NCI-H2171 treated with DMSO at 0.1 percent for 48 hours (cell line): ENCODE measurements at places on chromosomes 4 and X.

- no peak for DNase-seq
These were observed 2189.6 kb downstream of the PCDH7 start for GRCh38 chr4:32909736-32910135.

GRCh38 chr4:135670548-135670947 lies 1469.0 kb upstream of the PABPC4L start:
- DNase-seq: no peak

DNA sequence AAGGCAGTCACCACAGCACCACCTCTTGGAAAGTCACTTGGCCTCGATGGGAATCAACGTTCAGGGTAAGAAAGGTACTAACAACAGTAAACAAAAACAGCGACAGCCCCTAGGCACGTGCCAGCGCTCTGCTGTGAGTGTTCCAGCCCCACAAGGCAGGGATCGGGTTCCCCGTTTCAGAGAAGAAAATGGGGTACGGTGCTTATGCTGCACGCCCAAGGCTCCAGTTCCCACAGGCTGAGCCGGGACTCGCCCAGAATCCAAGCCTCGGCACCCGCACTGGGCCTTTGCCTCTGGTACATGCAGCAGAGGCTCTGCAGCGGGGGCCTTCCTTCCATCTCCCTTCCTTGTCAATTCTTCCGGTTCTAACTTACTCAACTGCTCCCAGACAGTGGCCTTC lies 37.3 kb downstream of the WDR1 start:
- no peak for DNase-seq

GRCh38 chr4:138263247-138263816 lies 21.2 kb upstream of the SLC7A11 start:
- DNase-seq: no peak

GRCh38 chr4:42350611-42351182 lies 46.6 kb upstream of the SHISA3 start:
- no peak for DNase-seq

DNA sequence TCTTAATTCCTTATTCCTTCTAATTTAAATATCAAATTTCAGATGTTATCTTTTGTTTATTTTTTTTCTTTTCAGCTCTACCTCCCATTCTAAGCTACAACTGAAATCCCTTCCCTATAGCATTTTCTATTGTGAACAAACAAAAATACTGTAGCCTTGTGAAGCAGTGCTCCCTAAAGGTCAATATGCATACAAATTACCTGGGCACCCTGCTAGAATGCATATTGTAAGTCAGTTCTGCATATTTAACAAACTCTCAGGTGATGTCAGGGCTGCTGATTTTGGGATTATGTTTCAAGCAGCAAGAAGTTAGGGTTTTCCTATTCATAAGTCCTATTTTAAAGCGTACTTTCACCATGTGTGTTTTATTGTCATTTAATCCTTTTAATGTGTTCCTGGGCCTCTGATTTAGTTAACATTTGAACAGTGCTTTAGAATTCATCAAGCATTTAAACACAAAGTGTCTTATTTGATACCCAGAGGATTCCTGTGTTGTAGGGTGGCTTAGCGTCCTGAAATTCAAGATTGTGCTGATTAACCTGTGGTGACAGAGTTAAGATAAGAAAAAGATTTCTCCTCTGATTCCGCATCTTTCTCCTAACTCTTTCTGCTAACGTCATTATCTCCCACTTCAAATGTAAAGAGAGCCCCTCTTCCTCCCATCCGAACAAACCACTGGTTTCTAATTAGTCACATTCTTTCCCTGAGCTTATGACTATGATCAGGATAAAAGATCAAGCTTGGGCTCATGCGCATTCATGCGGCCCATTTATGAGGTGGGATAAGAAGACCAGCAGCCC lies 221.3 kb downstream of the ANK2 start:
- no peak for DNase-seq

- DNase-seq: no peak
These were observed 180.5 kb downstream of the ADAMTS3 start for GRCh38 chr4:72388521-72388920.

GRCh38 chrX:31499109-31499508 lies 427.3 kb upstream of the FTHL17 start:
- DNase-seq: no peak

DNA sequence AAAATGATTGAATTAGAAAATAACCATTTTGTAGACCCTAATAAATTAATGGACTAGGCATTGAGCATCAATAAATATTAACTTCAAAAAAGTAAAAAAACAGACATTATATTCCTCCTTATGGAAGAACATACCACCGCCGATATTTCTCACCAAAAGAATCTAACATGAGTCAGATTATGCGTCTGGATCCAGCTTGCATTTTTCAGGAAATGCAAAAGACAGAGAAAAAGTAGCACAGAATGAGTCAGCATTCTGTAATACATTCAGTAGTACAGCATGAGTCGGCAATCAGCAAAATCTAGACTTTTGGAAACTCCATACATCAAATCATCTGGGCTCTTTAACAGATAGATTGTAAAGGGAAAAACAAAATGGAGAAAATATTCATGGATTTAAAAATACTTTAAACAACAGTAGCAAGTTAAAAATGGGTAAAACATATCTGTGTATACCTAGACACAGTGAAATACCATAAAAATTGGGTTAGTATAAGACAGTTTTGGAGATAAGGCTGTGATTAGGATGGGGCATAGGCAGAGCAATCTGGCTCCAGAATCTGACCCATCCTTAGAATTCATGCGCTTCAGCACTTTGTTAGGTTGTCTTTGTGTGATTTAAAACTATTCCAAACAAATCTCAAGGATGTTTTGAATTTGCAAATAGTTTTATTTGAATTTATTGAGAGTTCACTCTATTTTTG lies 633.0 kb upstream of the FAM241A start:
- DNase-seq: no peak

- DNase-seq: peak; percentile 29
These were observed at the start of gene ACSL1 for GRCh38 chr4:184825896-184826690. Gene ACSL1 (minus strand): TSS chr4:184825968. CDS start chr4:184803514, 22,454 bp downstream.

DNA sequence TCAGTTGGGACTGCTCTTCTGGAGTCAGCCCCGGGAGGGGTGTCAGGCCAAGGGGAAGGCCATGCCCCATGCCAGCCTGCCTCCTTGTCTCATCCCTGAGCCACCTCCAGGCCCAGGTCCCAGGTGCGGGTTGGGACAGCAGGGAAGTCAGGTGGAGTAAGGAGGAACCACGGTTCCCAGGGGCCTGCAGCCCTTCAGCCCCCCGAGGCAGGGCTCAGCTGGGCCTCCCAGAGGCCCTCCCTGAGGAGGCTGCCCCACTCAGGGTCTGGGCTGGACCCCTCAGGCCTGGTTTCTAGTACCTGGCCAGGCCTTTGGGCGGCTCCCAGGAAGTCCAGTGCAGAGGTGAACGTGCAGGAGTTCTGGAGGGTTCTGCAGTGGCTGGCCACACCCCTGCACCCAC lies 23.4 kb upstream of the FGFR3 start:
- DNase-seq: no peak

DNA sequence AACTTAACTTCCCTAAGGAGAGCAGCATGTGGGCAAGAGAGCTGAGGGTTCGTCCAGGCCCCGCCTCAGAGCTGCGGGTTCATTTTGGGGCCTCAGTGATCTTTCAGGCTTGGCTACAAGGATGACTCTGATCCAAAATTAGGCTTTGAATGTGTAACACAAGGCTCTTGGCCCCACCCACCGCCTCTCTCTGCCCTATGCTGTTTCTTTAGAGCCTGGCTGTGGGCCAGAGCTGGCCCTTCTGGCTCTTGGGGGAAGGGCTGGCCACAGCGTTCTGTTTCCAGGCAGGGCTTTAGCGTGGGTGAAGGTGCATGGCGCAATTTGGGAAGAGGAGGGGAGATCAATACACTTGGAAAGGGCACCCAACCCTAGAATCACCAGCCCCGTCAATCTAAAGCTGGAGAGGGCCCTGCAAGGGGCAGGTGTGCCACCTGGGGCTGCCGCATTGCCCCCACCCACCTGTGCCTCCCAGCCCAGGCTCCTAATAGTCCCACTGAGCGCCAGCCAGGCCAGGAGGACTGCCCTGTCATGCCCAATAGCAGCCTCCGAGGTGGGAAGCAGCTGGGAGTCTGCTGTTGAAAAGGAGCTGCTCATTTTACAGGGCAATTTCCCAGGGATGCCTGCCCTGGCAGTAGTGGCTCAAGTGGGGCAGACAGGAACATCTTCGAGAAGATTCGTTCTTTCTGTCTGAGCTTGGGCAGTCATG lies 84.5 kb upstream of the MAML3 start:
- DNase-seq: peak; percentile 87

- no peak for DNase-seq
These were observed 83.8 kb downstream of the STOX2 start for GRCh38 chr4:183988874-183989273.

DNA sequence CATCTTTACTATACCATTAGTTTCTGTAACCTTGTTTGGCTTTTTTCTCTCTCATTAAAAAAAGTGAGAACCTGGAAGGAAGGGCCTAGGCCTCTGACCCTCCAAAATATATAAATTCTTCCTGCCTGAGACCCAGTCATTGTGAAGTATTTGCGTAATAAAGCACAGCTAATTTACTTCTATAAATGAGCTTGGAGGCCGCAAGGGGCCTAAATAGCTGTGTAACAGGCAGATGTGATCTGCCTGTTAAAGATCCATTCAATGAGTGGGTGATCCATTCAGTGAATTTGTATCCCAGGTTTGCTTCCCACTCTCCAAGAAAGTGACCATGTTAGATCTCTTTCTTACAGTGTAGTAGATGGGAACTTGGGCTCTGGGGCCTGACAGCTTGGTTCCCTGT lies 595 bp upstream of the PYURF start:
- DNase-seq: no peak

GRCh38 chrX:3788494-3789233 lies 75.2 kb upstream of the PRKX start:
- peak; percentile 50 for DNase-seq

GRCh38 chr4:145613566-145614232 lies 5.5 kb upstream of the MMAA start:
- DNase-seq: no peak

- no peak for DNase-seq
These were observed 186.5 kb upstream of the FSTL5 start for GRCh38 chr4:162350331-162350730.

GRCh38 chr4:24339260-24339659 lies 245.1 kb downstream of the DHX15 start:
- no peak for DNase-seq

GRCh38 chr4:181619651-181620050 lies 623.6 kb upstream of the TENM3 start:
- no peak for DNase-seq

GRCh38 chrX:103369479-103369878 lies 6.9 kb upstream of the BEX3 start:
- DNase-seq: no peak

DNA sequence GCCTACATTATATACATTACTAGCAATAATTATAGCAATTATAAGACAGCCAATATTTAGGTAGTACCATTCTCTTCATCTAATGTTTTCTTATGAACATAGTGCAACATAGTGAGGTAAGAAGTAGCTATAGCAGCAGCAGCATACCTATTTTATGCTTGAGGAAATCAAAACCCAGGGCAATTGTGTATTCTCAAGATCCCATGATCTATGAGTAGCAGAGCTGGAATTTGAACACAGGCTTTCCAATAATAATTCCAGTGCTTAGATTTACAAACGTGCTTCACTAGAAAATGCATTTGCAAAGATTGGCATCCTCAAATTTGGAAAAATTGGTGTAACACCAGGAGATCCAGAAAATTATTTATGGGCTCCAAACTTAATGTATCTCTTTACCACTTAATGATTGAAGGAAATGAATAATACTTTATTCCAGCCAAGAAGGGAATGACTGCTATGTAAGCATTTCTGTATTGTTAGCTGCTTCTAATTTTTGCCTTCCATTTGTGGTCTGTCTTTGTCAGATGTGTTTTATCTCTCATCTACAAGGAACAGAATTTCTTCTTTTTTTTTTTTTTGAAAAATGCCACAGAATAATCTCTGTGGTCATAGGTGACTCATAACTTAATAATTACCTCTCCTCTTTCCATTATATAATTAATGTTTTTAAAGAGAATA lies 451.1 kb downstream of the ARAP2 start:
- DNase-seq: no peak

- no peak for DNase-seq
These were observed 374.9 kb upstream of the AADAT start for GRCh38 chr4:170464614-170465197.

DNA sequence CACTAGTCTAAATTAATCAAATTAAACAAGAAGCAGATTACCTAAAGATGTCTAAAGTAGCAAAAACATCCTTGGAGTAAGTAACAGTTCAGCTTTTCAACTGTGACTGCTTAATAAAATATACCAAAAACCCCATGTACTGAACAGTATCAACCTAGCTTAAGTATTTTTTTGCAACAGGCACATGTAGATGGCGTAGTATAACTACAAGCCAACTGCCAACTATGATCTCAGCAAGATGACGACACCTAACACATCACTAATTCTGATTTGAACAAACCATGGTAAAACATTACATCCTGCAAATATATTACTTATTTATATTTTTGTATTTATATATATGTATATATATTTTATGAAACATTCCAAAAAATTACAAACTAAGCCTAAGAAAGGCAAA lies 24.5 kb downstream of the DHX15 start:
- DNase-seq: no peak

DNA sequence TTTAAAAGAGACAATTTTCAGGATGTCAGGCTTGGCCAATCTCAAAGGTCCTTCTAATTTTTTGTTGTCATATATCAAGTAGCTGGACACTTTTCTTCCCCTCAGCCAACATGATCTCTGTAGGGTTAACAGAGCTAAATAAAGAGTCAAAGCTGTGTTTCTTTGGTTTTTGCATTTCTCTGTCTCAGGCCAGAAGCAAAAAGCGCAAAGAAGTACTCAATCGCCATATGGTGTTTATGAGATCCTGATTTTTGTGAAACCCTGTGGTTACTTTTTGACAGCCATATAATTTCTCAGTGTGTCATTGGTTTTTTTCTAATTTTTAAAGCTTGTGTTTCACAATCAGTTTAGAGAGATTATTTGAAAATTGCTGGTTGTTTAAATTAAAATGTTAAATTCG lies 111.9 kb downstream of the MAPK10 start:
- no peak for DNase-seq

DNA sequence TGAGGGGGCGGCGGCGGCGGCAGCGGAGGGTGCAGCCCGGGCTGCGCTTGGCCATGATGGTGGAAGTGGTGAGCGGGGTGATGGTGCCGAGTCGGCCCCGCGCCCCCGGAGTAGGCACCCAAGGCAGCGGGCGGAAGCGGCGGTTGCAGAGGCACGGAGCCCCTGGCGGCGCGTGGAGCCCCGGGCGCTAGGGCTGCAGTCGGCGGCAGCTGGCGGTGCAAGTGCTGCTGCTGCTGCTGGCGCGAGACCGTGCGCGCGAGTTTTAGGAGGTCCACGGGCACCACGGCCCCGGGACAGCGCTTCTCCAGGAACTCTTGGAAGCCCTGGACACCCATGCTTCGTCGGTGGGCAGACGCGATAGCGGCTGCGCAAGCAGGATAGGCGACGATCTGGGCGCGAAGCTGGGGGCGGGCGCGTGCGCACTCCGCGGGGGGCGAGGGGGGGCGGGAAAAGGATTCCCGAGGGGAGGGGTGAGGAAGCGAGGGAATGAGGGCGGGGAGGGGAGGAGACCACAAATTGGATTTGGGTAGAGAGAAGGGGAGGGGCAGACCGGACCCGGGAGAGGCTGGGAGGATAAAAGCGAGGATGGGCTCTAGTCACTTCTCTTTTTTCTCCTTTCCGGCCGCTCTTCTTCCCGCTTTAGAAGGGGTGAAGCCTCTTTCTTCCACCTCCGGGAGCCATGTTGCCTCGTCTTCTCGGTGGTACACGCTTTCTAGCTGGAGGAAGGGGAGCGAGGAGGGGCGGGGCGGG lies at the start of gene FAM120C:
TSS of gene FAM120C (minus strand) at position 391 of the 750 bp plus-strand sequence. CDS start at position 335, 56 bp downstream.
- peak; percentile 89 for DNase-seq

- peak; percentile 16 for DNase-seq
These were observed 180.7 kb downstream of the PDGFC start for GRCh38 chr4:156790866-156791265.
